ENCODE measurements at places on chromosomes 7 and 10.

- no peak for DNase-seq
These were observed 1.4 kb downstream of the CHAT start for GRCh38 chr10:49615213-49615612.

GRCh38 chr10:24642921-24643678 is 80.6 kb downstream of the ARHGAP21 start:
- DNase-seq = peak; percentile 22

DNA sequence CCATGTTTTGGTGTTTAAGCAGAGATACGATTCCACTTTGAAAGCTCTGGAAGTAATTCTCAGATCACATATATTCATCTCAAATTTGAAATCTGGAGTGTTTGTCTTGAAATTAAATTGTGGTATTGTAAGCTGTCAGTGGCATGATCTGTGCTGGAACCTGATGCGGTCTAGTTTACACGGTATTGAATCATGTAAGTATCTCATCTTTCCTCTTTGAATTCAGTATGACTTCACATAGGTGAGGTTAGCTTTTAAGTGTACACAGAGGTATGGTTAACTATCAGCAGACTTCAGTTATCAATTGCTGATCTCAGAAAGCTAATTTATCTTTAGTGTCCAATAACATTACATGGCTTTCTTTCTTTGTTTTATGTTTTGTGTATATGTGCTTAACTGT is 155.2 kb downstream of the MGMT start:
- no peak for DNase-seq

DNA sequence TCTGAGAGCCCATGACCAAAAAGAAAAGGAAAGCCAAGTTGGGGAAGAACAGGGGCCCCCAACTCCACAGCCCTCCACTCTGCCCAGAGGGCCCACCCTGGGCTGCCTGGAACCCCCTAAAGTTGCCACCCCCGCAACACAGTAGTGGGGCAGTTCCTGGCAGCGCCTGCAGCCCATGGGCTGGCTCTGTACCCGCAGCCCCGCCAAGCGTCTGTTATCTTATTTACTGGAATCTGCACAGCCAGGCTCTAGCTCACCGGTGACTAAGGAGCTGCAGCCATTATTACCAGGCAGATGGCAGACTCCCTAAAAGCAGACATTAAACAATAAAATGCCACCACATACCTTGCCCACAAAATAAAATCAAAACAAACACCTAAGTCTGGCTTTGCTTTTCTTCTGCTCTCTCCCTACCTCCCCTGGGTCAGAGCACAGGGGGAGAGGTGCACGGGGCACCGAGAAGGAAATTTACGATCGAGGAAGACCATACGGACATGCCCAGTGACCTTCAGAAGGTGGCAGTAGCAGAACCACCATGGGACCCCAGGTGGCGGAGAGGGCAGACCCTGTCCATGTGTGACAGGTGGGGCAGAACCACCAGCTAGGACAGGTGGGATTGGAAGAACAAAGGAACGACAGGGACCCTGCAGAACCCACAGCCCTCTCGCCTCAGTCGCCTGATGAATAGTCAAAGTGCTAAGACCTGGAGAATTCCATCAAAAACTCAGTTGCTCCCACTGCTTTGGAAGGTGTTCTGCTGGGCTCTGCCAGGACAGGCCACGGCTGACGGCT is 66.3 kb downstream of the PRKAG2 start:
- DNase-seq = no peak

- no peak for DNase-seq
These were observed 52.0 kb downstream of the ERLIN1 start for GRCh38 chr10:100133801-100134200.

DNA sequence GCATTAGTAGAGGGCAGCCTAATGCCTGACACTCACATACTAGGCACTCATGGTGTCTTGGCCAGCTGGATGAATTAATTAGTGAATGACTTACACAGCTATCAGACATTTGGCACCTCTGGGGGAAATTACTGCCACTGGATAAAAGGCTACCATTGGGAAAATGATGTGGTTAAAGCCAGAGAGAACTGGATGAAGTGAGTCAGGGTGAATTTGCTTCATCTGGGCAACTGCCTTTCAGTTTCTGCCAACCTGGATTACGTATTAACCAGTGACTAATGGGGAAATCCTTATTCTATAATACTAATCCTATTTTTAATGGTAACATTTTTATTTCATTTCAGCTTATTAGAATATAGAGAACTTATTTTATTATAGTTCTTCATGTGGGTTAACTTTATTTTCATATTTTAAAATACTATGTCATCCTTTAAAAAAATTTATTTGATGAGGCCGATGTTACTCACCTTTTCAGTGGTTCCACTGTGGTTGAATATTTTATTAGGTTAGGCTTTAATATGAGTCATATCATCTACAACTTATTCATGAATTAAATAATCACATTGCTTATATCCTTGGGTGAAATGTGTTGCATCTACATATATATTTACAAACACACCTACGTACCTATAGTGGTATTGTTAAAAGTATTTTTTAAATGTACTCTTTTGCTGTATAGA is 85.6 kb upstream of the CAPZA2 start:
- no peak for DNase-seq

DNA sequence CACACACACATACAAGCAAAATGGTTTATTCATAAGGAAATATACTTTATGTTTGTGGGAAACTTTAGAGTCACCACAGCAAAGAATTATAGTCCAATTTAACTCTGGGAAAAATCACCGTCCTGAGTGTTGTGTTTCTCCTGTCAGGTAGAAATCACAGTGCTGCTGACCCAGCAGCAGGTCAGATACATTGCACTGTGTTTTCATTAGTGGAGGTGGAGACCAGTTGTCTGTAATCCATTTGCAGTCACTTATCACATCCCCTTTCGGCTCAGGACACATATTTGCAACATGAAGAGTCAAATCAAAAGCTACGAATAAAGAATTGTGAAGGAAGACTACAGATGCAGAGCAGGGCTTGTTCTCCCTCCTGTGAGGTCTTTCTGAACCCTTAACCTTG is 799.6 kb downstream of the GRM8 start:
- no peak for DNase-seq

- no peak for DNase-seq
These were observed 216.3 kb downstream of the CHRM2 start for GRCh38 chr7:137084607-137085380.

GRCh38 chr10:101069441-101069840 is 7.7 kb downstream of the KAZALD1 start:
- no peak for DNase-seq

DNA sequence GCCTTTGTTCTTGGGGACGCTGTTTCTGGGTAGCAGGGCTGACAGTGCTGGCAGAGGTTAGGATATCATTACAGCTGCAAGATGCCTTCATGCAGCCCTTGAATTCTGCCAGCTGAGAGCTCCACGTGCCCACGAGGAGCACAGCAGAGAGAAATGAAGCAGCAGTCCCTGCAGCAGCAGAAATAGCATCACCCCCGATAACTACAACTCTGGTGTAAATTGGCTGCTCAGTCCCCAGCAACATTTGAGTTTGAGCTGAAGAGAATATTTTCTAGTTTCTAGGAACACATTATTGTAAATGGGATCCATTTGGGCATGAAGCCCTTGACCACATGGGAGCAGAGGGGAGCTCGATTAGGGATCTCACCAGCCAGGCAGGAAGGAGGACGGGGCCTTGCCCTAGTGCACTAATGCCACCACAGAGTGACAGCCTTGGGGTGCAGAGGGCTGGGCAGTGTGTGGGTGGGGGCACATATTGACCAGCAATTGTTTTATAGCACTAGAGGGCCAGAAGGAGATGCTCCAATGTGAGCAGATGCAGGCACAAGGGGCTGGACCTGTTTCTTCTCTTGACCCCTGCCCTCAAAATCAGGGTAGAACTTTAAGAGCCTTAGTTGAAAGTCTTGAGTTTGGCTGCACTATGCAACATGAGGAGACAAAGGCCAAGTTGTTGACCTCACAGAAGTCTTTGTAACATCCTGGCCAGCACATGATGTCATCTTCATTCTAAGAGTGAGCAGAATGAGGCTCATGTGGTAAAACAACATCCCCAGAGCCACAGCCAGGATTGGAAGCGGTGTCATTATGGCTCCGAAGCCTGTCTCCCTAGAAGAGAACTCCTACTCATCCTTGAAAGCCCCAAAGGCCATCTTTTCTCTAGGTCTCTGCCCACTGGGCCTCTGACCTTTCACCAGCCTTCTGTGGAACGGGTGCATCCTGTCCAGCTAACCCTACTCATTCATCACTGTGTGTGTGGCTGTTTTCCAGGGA is 52.6 kb downstream of the ADCY1 start:
- DNase-seq = no peak

- DNase-seq = no peak
These were observed 65.5 kb downstream of the LARP4B start for GRCh38 chr10:865924-866576.

GRCh38 chr7:154865984-154866685 is 136.8 kb downstream of the PAXIP1 start:
- no peak for DNase-seq

- DNase-seq = no peak
These were observed 4.6 kb upstream of the CYP2C19 start for GRCh38 chr10:94757916-94758315.

- no peak for DNase-seq
These were observed 31.2 kb downstream of the XPNPEP1 start for GRCh38 chr10:109892117-109892516.

DNA sequence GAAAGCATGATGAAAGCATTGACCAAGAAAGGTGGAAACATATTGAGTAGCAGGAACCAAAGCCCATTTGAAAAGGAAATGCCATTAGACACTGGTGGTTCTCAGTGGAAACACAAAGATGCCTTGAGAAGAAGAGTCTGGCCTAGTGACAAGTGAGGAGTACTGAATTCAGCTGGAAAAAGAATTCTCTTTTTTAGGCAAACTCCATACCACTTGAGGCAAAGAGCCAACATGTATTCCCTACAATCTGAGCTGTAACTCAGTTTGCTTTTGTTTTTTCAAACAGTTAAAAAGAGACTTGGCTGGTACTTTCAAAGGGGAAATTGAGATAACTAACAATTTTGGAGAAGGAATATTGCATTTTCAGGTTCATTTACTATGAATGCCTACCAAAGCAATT is 624.0 kb downstream of the NRG3 start:
- DNase-seq = no peak

DNA sequence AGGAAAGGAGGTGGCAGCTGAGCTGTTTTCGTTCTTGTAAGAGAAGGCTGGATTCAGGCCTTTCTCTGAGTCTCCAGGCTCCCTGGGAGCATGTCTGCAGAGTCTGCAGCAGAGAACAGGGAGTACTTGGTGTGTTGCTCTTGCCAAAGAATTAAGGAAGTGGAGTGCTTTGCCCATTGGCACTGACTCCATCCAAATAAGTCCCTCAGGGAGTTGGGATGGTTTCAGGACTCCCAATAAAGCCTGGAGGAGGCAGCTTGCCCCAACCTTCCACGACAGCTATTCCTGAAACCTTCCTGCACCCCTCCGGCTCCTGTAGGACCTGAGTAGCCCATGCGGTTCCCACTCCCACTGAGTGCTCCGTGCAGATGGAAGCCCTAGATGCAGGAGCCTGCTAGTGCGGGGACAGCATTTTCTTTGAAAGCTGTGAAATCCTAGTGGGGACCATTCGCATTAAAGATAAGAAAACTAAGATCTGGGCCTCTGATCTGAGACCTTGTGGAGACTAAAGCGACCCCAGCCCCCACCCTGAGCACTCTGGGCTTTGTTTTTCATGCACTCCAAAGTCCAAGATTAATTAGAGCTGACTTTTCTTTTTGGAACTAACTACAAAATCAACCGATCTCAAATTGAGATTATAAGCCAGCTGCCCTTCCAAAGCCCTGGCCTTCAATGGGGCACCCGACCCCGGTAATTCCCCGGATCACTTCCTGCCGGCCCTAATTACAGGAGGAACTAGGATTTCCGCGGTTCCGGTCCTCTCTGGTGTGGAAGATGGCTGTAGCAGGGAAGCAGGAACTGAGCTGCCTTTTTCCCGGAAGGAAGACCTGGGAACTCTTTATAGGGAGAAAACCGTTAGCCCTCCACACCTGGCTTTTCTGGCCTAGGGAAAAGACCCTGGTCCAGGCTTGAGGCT is 110.2 kb downstream of the COL13A1 start:
- DNase-seq = no peak

GRCh38 chr10:88045656-88046415 is 182.4 kb downstream of the PTEN start:
- DNase-seq = no peak

DNA sequence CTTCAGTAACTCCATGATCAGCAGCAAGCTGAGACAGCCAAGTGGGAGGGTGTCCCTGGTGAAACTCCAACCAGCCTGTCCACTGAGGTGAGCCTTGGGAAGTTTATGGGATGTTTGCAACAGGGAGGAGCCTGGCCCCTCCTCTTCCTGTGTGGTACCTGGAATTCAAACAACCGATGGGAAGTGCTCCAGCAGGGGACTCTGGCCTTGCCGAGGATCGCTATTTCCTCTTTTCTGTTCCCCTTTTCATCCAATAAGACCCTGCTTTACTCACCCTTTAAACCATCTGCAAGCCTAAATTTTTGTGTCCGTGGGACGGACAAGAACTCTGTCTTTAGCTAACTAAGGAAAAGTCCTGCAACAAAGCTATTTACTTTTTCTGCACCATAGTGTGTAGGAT is 491.1 kb upstream of the ZMIZ1 start:
- DNase-seq = no peak

DNA sequence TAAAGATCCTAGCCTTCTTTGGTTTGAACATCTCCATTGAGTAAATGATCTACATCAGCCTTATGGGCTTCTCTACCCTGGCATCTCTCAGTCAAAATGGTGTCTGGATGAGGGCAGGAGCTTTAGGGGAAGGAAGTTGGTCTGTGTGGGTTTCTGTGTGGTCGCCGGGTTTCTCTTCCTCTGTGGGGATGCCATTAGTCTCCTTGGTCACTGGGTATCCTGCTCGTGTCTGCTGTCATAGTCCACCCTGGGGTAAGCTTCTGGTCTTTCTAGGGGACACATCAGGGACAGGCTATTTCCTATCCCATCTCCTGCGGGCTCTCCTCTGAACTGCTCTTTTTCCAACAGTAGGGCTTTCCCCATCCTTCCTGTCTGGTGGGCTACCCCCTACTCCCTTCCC is 150.3 kb upstream of the NPY start:
- no peak for DNase-seq

- DNase-seq = no peak
These were observed 4.9 kb downstream of the PFKFB3 start for GRCh38 chr10:6207658-6208057.

- no peak for DNase-seq
These were observed 823.8 kb downstream of the LRMDA start for GRCh38 chr10:76255241-76255640.

GRCh38 chr7:36904802-36905201 is 180.5 kb upstream of the AOAH start:
- DNase-seq = no peak

GRCh38 chr7:45920502-45921380 is at the start of gene IGFBP3:
Gene IGFBP3 (minus strand): TSS chr7:45921272. CDS start chr7:45921140, 132 bp downstream.
- no peak for DNase-seq

GRCh38 chr10:66748217-66748616 is 177.6 kb upstream of the LRRTM3 start:
- no peak for DNase-seq

- no peak for DNase-seq
These were observed 205.2 kb upstream of the SVIL start for GRCh38 chr10:29839826-29840515.
